ENCODE measurements at places on chromosomes 2 and 18.

- no peak for DNase-seq
Measured at GRCh38 chr18:41992066-41992465, 37.0 kb downstream of the PIK3C3 start.

- DNase-seq: no peak
Measured at GRCh38 chr18:10130606-10131005, 216.8 kb downstream of the VAPA start.

- DNase-seq: no peak
Measured at GRCh38 chr2:145012806-145013205, 492.9 kb upstream of the ZEB2 start.

DNA sequence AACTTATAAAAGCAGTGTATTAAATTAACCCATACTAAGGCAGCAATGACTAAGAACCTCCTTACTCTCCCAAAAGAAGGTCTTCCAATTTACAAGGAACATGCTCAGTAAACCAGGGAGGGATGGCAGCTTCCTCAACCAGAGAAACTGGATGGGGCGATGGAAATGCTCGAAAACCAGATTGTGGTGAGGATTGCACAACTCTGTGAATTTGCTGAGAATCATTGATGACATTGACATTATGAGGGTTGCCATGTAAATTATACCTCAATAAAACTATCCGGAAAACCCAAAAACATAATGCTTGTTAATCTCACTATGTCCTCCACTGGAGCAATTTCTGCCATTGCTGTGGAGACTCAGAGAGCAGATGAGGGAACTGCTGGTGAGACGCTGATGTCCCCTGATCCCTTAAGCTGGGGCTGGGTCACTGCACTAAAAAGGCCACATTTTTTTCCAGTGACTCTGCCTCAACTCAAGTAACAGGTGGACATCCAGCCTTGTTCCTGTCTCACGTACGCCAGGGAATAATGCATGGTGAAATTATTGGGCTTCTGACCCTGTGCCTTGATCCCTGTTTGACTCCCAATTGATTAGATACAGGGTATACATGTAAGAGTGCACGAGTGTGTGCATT, 288.3 kb downstream of the CYP26B1 start:
- DNase-seq: no peak

DNA sequence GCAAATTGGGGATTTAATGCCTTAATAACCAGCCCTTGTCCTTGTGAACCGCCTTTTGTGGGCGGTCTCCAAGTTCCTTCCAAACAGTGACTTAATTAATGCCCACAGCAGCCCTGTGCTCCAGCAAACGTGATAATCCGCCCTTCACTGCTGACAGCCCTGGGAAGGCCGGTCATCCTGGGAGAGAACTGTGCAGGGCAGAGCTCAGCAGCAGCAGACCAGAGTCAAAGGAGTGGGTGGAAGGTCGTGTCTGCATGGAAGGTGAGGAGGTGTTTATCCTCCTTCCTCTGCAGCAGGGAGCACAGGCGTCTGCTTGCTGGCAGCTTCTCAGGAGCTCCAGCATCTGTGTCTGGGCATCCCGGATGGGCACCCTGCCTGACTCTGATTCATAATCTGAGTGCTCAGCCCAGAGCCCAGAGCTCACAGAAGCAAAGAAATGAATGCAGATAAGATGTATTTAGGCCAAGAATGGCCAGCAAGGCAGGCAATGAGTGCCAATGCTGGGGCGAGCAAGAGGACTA, 270.0 kb upstream of the PXDN start:
- no peak for DNase-seq

- DNase-seq: no peak
Measured at GRCh38 chr2:240721596-240722180, 30.0 kb downstream of the AQP12A start.

DNA sequence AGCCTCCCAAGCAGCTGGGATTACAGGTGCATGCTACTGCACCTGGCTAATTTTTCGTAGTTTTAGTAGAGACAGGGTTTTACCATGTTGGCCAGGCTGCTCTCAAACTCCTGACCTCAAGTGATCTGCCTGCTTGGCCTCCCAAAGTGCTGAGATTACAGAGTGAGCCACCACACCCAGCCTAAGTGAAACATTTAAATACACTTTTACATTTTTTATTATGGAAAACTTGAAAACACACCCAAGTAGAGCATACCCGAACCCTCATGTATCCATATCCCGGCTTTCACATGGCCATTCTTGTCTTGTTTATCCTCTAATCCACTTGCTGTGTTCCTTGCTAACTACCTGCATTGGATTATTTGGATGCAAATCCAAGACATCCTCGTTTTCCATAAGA, 13.2 kb upstream of the AGPS start:
- no peak for DNase-seq

- DNase-seq: no peak
Measured at GRCh38 chr2:205637320-205637602, 45.0 kb upstream of the NRP2 start.

GRCh38 chr2:62297624-62298010, 101.7 kb downstream of the B3GNT2 start:
- DNase-seq: no peak

GRCh38 chr18:38789141-38789540, 1223.5 kb upstream of the CELF4 start:
- no peak for DNase-seq

- no peak for DNase-seq
Measured at GRCh38 chr2:48180557-48180956, 274.3 kb upstream of the FBXO11 start.

DNA sequence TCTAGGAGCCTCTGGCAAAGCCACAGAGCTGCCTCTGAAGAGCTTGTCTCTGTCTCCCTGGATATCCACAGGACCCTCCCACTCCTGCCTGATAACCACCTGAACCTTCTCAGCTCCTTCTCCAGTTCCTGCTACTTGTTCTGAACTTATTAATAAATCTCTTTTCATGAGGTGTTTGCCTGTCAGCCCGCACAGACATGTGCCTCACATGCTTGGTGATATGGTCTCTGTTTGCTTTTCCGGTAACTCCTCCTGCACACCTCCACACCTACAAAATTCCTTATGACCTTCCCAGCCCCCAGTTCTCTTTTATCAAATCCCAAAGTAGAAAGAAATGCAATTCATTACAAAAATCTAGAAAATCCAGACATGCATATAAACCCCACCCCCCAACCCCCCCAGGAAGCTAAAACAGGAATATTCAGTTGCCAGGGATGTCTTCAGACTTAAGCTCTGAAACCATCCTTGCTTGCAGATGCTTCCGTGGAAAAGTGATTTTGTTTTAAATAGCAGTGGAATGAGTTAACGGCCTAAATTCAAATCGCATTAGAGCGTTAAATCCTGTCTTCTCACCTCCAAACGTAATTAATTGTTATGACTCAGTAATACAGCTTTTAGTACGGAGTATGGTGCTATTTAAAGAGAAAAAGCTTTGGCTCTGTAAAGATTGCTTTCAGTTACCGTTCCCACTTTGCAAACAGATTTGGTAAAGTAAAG, 2.1 kb upstream of the PID1 start:
- DNase-seq: no peak

DNA sequence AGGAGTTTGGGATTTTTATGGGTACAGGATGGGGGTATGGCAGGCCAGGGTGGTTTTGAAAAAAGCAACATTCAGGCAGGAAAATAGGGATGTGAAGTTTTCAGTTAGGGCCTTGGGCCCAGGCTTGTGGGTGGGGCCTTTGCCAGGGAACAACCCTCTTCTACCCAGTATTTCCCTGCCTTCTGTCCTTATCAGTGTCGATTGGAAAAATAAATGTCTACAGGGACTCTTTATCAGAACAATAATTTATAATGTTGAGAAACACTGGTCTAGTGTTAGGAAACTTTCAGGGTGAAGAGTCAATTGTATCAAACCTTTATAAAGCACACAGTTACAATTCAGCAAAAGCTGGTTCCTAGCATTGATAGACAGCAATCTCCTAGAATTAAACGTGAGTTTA, 214.1 kb upstream of the NABP1 start:
- no peak for DNase-seq

GRCh38 chr18:59114160-59114559, 25.5 kb upstream of the SEC11C start:
- no peak for DNase-seq

- no peak for DNase-seq
Measured at GRCh38 chr2:84904717-84905174, 710 bp upstream of the TMSB10 start.

GRCh38 chr2:191105082-191105481, 45.7 kb downstream of the STAT4 start:
- DNase-seq: no peak

- no peak for DNase-seq
Measured at GRCh38 chr2:28869494-28870145, 489 bp downstream of the TRMT61B start.

DNA sequence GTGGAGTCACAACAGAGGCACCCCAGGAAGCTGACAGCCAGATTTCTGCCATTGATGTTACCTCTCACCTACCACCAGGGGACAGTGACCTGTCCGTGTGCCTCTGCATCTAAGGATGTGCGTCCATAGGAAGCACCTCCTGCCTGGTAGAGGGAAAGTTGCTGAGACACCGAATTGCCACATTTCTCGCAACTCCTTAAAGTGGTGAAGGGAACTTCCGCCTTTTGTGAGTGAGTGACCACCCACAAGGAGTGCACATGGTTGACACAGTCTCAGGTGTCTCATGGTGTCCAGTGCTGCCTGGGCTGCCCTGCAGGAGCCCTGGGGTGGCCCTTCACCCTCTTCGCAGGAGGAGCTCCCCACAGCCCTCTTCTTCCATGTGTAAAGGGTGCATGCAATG, 201.8 kb downstream of the GBX2 start:
- DNase-seq: no peak

DNA sequence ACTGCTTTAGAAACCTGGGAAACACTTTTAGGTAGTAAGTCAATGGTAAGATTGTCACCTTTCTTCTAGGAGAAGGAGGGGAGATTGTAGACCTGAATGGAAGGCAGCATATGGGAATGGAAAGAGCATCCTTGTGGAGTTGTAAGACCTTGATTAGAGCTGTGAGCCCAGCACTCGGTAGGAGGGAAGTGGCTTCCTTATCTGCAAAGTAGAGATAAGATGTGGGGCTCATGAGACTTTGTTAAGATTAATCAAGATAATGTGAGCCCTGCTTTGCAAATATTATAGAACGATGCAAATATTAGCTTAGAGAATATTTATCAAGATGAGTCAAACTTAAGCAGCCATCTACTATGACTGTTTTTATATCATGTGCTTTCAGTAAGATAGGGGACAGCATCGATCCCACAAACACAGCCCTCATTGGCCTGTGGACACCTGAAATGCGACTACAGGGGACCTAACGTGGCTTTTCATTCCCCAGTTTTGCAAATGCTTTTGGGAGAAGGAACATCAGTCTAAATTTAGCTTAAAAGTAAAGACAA, 243.7 kb downstream of the LTBP1 start:
- no peak for DNase-seq

GRCh38 chr18:7684966-7685365, 117.8 kb downstream of the PTPRM start:
- DNase-seq: no peak

DNA sequence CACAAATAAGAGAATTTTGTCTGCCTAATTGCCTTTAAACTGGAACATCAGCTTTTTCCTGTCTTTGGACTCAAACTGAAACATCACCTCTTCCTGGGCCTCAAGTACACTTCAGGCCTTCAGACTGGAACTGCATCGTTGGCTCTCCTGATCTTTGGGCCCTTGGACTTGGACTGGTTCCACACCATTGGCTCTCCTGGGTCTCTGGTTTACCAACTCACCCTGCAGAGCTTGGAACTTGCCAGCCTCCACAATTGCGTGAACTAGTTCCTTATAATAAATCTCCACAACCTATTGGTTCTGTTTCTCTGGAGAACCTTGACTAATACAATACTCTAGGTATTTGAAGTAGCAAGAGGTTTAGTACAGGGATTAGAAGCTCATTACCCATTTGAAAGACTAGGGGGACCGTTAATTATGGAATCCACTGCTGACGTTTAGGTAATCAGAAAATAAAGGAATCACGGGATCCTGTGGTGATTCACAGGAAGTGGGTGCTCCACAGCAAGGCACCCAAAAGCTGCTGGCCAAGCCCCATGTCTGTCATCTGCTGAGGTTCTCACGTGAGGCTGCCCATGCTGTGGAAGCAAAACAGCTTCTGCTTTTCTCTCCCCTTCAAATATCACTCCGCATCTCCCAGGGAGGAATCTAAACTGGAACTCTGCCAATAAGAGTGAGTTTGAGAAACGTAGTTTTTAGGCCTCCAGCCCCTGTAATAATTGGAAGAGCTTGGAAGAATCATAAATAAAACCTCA, 20.0 kb upstream of the SGPP2 start:
- DNase-seq: no peak

- DNase-seq: no peak
Measured at GRCh38 chr18:25827961-25828561, 262.4 kb downstream of the SS18 start.

- DNase-seq: no peak
Measured at GRCh38 chr18:75563150-75563549, 135.6 kb upstream of the SMIM21 start.

GRCh38 chr2:71122387-71123298, 7.4 kb downstream of the MCEE start:
- DNase-seq: no peak

GRCh38 chr2:171855401-171855800, 38.6 kb downstream of the SLC25A12 start:
- DNase-seq: no peak

DNA sequence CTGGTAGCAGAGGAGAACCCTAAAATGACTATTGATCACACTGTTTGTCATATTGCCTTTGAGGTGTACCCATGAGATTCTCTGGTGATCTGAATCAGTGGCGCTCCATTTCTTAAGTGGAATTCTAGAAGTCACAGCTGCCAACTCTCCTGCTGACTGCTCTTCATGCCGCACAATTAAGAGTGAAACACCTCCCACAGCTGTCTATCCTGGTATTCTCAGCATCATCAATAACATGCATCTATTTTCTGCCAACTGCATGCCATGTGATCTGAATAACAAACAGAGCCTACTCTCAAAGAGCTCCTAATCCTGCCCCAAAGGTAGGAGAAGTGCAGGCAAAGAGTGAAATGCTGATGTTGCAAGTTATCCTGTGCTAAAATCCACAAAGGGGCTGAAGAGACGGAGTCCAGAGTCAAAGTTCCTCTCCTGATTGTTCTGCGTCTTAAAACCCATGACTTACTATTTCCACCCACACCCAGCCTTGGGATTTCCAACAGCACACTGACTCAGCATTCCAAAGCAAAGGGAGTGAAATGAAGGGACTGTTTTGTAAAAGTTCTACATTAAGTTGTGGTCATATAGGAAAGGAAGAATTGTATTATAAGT, 13.7 kb upstream of the DAPL1 start:
- DNase-seq: no peak

DNA sequence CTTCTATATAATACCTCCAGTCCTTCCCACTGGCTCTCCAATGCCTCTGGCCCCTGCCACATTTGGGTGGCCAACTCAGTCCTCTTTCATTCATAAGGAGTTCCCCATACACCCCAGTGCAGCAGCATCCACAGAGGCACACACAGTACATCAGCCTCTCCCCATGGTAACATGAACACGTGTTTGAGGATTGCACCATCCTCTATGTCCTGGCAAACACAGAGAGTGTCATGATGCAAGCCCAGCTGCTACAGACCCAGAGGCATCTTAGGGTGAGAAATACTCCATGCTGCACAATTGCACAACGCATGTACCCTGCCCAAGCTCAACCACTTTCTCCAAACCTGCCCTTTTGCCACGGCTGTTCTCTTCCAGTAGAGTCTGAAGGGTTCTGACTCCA, 11.5 kb downstream of the IGFBP5 start:
- no peak for DNase-seq

- DNase-seq: no peak
Measured at GRCh38 chr18:68178921-68179320, 536.0 kb downstream of the TMX3 start.

- DNase-seq: no peak
Measured at GRCh38 chr18:64131314-64131713, 17.6 kb downstream of the LINC00305 start.

- DNase-seq: no peak
Measured at GRCh38 chr2:107525406-107525805, 301.3 kb upstream of the RGPD4 start.

All from activated CD4-positive, alpha-beta T cell treated with anti-CD3 and anti-CD28 coated beads, Interleukin-2, amount 50 U/mL, for 24 hours (primary cell).